A673 (cell line): ENCODE measurements at places on chromosomes 5 and 9. TPM values are rescaled to one million over a fixed set of nuclear protein-coding genes. Genes with fewer than 3 reads are reported as not detected.
A peak's percentile ranks its signal among the peaks of the same experiment; 100 is the strongest.

DNA sequence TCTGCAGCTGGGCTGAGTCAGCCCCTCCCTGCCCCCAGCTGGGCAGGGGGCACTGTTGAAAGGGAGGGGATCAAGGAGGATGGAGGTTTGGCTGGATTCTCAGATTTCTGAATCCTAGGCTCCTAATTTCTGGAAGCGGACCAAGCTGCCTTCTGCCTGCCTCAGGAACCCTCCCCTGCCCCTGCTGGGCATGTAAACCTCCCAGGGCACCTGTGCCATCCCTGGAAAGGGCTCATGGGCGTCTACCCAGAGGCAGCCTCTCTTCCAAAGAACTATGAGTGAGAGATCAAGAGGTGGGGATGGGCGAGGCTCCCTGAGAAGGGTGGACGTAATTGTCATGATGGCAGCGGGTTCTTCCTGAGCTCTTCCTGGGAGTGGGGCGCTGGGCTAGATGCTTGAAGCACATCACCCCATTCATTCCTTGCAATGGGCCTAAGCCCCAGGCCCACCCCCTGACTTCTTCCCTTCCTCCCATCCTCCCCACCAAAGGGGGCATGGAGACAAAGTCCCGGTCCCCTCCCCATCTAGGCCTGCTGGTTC lies 21.6 kb downstream of the CSF1R start:
- H3K4me1 ChIP-seq = no peaks in the 10 kb centered on the region
- H3K36me3 ChIP-seq = no peaks in the 10 kb centered on the region
- no peak for DNase-seq
- no peaks in the 10 kb centered on the region for H3K27me3 ChIP-seq
- no peak overlapping the region for H3K27ac ChIP-seq

GRCh38 chr9:129932303-129933151 lies 97.3 kb downstream of the USP20 start:
- peaks cover 44% of the 10 kb centered on the region for H3K36me3 ChIP-seq
- peaks cover 55% of the 10 kb centered on the region for H3K4me1 ChIP-seq
- peak overlapping the region; percentile 74 for H3K27ac ChIP-seq
- no peaks in the 10 kb centered on the region for H3K27me3 ChIP-seq
- no peak for DNase-seq

GRCh38 chr9:93531374-93531773 lies 45.0 kb upstream of the PHF2 start:
- H3K36me3 ChIP-seq = peaks cover 42% of the 10 kb centered on the region
- H3K27ac ChIP-seq = no peak overlapping the region
- no peak for DNase-seq
- no peaks in the 10 kb centered on the region for H3K4me1 ChIP-seq
- no peak overlapping the region for H3K4me3 ChIP-seq
- H3K27me3 ChIP-seq = no peaks in the 10 kb centered on the region

DNA sequence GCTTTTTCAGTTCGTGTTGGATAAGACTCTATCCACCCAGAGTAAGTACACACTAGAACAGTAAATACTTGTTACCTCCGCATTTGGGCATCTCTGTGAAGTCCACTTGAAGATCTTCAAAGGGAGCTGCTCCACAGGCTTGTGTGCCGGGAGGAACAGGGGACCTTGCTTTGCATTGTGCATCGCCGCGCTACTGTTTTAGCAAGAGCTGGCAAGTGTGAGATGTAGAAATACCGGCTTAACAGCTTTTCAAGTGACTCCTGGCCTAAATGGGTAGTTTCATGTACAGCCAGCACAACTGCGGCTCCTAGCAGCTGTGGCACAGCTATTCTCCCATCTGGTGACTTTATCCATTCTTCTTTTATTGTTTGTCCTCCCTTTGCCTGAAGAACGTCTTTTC lies 8.4 kb upstream of the ZNF354C start:
- no peak for DNase-seq
- H3K36me3 ChIP-seq = no peaks in the 10 kb centered on the region
- H3K4me1 ChIP-seq = no peaks in the 10 kb centered on the region
- H3K4me3 ChIP-seq = no peak overlapping the region

DNA sequence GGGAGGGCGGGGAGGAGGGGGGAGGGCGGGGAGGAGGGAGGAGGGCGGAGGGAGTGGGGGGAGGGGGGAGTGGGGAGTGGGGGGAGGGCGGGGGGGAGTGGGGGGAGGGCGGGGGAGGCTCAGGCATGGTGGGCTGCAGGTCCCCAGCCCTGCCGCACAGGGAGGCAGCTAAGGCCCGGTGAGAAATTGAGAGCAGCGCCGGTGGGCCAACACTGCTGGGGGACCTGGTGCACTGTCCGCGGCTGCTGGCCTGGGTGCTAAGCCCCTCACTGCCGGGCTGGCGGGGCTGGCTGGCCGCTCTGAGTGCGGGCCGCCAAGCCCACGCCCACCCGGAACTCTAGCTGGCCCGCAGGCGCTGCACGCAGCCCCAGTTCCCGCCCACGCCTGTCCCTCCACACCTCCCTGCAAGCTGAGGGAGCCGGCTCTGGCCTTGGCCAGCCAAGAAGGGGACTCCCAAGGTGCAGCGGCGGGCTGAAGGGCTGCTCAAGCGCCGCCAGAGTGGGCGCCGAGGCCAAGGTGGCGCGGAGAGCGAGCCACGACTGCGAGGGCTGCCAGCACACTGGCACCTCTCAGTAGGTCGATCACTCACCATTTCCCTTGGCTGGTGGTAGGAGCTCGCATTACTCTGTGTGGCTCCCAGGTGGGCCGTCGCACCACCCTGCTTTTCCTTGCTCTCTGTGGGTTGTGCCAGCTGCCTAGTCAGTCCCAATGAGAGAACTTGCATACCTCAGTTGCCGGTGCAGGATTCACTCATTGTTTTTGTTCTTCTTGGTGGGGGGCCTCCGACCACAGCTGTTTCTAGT lies 160.2 kb downstream of the CNTLN start:
- no peaks in the 10 kb centered on the region for H3K36me3 ChIP-seq
- H3K4me1 ChIP-seq = no peaks in the 10 kb centered on the region
- no peak overlapping the region for H3K27ac ChIP-seq

GRCh38 chr5:180908998-180909731 lies 10.2 kb downstream of the BTNL8 start:
- H3K4me3 ChIP-seq = no peak overlapping the region
- H3K27me3 ChIP-seq = no peaks in the 10 kb centered on the region
- no peaks in the 10 kb centered on the region for H3K36me3 ChIP-seq

GRCh38 chr9:20636888-20637440 lies 14.7 kb upstream of the MLLT3 start:
- H3K4me1 ChIP-seq = peaks cover 38% of the 10 kb centered on the region
- no peaks in the 10 kb centered on the region for H3K36me3 ChIP-seq
- peak; percentile 92 for DNase-seq
- H3K4me3 ChIP-seq = no peak overlapping the region
- no peaks in the 10 kb centered on the region for H3K27me3 ChIP-seq

DNA sequence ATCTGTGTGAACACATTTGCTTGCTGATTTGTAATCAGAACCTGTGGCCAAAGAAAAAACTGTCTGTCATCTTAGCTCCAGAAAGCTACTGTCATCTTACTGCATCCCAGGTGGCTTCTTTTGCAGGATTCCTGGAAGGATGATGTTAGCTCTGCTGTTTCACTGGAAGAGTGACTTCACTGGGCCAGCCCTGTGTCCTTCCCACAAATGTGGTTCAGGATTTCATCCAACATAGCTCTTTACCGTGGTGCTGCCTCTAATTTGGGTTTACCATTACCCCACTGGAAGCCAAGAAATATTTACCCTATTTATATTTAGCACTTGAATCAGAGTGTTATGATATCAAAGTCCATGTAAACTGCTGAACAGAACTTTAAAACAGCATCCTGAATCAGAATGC lies 501.0 kb downstream of the GADD45G start:
- no peaks in the 10 kb centered on the region for H3K4me1 ChIP-seq
- H3K36me3 ChIP-seq = no peaks in the 10 kb centered on the region
- no peak overlapping the region for H3K4me3 ChIP-seq
- no peak overlapping the region for H3K27ac ChIP-seq
- no peak for DNase-seq

DNA sequence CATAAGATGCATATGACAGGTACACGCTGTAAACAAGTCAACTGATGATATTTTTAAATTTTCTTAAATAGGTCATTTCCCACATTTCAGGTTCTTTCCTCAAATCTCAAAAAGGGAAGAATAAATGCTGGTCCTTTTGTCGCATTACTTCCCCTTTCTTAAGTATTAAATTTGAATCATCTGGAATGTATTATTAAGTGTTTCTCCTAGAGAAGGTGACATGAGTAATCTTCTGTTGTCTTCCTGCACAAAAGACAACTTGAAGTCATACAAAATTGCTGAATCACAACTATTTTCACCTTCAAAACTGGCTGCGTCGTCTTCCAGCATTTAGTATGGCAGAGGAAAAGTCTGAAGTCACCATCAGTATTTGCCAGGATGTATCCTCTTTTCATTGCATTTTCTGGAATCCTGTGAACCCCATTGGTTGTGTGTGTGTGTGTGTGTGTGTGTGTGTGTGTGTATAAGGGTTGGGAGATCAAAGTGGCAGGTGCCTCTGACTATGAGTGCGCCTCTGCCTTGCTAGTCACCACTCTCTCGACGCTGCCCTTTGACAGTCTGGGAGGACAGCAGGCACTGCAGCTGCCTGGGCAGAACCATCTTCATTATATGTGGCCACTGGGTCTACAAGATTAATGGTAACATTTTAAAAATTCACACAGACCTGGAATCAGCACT lies 86.9 kb downstream of the MVB12B start:
- no peaks in the 10 kb centered on the region for H3K4me1 ChIP-seq
- no peak overlapping the region for H3K27ac ChIP-seq
- no peak for DNase-seq
- no peaks in the 10 kb centered on the region for H3K36me3 ChIP-seq

DNA sequence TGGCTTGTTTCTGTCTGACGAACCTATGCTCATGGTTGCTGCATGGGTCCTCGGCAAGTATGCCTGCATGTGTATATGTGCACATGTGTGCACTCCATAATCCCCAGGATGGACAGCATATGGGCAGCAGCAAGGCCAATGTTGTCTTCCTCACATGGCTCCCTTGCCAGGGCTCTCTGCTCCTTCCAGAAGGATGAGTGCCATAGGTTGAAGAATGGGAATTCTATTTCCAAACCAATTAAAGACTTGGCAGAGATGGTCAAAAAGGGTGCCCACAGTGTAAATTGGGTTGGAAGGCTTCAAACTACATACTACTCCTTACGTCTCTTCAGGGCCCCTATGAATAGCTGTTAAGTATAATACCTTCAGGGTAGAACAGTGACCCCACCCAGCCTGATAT lies 212.1 kb downstream of the PBX3 start:
- H3K4me1 ChIP-seq = no peaks in the 10 kb centered on the region
- DNase-seq = no peak
- H3K36me3 ChIP-seq = no peaks in the 10 kb centered on the region
- H3K4me3 ChIP-seq = no peak overlapping the region

- H3K4me3 ChIP-seq = no peak overlapping the region
- no peak overlapping the region for H3K27ac ChIP-seq
- no peaks in the 10 kb centered on the region for H3K27me3 ChIP-seq
- H3K36me3 ChIP-seq = no peaks in the 10 kb centered on the region
- peaks cover 8% of the 10 kb centered on the region for H3K4me1 ChIP-seq
Observed at GRCh38 chr5:106311230-106311915, 1359.4 kb downstream of the EFNA5 start.

DNA sequence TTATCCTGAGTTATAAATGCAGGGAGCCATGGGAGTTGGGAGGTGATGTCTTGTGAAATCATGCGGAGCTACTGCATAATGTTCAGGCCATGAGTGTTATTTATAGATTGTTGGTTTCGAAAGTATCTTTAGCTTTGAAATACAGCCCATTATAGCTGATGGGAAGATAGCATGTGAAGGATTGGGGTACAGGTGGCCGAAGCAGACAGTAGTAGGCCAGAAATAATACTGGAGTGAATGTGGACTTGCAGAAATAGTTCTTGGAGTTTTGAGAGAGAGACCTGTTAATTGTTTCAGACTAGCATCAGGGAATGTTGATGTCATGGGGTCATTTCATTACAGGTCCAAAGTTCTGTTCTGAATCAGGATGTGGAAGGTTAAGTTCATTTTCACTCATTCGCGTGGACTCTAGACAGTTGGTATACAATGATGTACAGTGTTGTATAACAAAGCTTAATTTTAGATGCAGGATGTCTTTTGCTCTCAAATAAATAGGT lies 3.8 kb downstream of the ATP6V1G1 start:
- no peaks in the 10 kb centered on the region for H3K27me3 ChIP-seq
- H3K27ac ChIP-seq = no peak overlapping the region
- no peak overlapping the region for H3K4me3 ChIP-seq
- H3K4me1 ChIP-seq = peaks cover 7% of the 10 kb centered on the region
- peaks cover 39% of the 10 kb centered on the region for H3K36me3 ChIP-seq
- DNase-seq = no peak

- no peak overlapping the region for H3K4me3 ChIP-seq
- no peaks in the 10 kb centered on the region for H3K36me3 ChIP-seq
- no peak for DNase-seq
- no peak overlapping the region for H3K27ac ChIP-seq
Observed at GRCh38 chr5:95083606-95084005, 201.3 kb downstream of the MCTP1 start.

DNA sequence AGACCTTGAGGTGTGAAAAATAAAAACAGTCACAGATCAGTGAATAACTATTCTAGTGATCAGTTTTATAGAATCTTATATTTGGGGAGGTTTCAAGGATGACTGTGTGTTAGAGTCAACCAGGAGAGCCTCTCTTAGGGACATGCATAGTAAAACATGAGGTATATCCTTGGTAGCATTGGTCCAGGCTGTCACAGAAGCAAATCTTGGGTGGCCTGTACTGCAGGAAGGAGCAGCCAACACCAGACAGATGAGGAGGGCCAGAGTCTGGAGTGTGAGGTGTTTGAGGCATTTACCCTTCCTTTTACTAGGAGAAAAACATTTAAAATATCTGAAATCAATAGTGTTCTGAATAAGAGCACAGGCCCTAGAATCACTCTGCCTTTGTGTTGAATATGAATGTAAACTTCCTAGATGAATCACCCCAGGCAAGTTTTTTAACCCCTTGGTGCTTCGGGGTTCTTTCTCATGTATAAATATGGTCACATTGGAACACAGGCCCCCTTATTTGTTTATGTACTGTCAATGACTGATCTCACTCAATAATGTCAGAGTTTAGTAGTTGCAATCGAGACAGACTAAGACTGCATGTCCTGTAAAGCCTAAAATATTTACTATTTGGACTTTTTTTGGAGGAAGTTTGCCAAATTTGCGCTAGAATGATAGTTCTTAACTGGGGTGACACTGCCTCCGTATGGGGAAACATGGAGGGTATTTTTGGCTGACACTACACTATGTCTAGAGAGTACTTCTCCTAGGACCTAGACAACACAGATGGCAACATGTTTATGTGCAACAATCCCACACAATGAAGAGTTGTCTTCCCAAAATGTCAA lies 416.5 kb upstream of the POU5F2 start:
- H3K27ac ChIP-seq = no peak overlapping the region
- no peak for DNase-seq
- H3K4me3 ChIP-seq = no peak overlapping the region
- no peaks in the 10 kb centered on the region for H3K27me3 ChIP-seq
- no peaks in the 10 kb centered on the region for H3K4me1 ChIP-seq

- H3K4me1 ChIP-seq = peaks cover 22% of the 10 kb centered on the region
- H3K27me3 ChIP-seq = no peaks in the 10 kb centered on the region
- H3K27ac ChIP-seq = no peak overlapping the region
- DNase-seq = peak; percentile 81
- no peak overlapping the region for H3K4me3 ChIP-seq
Observed at GRCh38 chr9:125541840-125542243, 165.2 kb downstream of the MAPKAP1 start.

SHOC1 gene
- total RNA-seq = not detected in 2 replicates

HK3 gene
- total RNA-seq = 0.15 and 0.84 TPM in 2 replicates

C9orf50 gene
- total RNA-seq = 0.28 TPM in 1 of 2 replicates, not detected in the other

EGFL7 gene
- total RNA-seq = 79.5 and 98.5 TPM in 2 replicates

SLC1A1 gene
- total RNA-seq = 8.5 and 8.7 TPM in 2 replicates

NUTM2G gene
- not detected in 2 replicates for total RNA-seq

FOXB2 gene
- total RNA-seq = not detected in 2 replicates

CYLC2 gene
- not detected in 2 replicates for total RNA-seq
